ENCODE measurements at places on chromosomes 2 and 18.

DNA sequence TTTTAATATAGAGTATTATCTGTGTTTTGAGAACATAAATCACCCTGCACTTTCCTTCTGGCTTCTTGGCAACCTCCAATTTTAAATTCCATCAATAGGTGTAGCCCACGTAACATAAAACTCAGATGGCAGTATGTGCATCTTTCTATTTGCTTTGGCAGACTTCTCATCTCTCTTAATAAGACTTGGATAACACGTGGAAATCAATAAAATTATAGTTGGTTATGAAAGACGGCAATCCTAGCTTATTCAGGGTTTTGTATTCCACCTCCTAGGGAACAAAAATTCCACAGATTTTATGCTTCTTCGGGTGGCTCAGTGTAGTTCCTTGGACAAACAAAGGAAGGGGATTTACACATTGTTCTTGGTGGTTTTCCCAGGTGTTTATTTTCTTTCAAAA is 299.3 kb downstream of the RND3 start:
- DNase-seq, result no peak

DNA sequence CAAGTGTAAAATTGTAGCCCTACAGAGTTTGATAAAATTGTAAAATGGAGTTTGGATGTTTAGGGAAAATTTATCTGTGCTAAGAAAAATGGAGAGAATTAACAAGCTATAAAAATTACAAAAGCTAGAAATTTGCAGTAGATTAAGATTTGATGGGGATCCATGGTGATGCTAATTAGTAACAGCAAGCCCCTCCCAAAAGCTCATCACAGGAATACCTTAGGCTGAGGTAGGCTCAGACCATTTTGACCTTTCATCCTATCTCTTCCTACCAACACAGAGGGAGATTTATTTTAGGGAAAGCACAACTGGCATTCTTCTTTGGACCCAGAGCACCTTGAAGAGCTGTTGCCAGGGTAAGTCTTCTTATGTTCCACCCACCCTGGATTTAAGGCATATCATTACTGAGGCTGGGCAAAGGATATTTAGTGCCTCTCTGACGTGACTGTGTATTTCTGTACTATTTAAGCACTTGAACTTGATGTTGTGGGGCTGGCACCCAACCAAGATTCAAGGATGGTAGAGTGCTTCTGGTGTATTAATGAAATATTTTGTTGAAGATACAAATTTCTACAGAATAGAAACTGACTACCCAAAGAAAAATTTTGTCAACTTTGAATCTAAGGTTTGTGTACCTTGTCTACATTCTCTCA is 70.8 kb upstream of the SLC39A10 start:
- no peak for DNase-seq

GRCh38 chr18:58547864-58548263 is 81.0 kb downstream of the ALPK2 start:
- DNase-seq, result no peak

DNA sequence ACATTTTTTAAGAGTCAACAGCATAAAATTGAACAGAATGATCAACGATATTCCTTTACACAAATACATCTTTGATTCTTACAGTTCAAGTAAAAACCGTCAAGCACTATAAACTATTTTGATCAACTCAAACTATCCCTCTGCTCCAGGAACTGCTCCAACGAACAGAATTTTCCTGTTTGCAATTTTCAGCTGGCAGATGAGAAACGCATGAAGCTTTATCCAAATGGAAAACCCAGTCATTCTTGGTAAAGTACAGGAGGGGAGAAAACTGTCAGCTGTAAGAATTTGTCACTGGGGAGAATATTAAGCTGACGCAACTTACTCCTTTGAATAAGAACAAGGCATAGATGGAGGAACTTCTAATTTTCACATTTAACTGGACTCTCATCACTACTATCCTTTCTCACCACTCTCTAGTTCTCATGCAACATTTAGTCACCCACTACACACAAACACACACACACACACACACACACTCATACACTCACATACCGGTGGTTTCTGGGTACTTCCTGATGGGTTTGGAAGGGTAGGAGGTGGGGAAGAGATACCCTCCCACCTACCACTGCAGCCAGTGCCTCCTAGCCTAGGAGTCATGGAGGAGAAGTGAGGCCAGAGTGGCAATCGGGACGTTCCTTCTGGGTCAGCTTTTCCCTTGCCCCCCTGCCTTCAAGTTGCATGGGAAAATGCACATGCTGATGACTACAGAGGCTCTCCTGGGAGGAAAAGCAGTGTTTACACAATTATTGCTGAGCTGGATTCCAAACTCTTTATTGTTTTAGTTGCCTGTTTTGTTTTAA is 54.0 kb upstream of the SPATS2L start:
- DNase-seq, result no peak

DNA sequence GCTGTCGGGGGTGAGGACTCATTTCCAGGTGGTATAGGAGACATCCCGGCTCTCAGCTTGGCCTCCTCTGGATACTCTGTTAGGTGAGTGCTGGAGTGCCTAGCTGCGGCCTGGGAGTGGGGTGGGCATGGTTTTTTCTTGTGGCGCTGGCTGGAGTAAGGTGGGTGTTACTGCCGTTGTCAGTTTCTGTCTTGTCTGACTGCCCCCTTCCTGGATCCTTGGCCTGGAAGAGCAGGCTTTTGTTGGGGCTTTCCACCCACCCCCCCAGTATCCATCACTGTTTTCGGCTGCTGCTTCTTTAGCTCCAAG is 69.2 kb downstream of the DGKD start:
- no peak for DNase-seq

- DNase-seq, result no peak
These were observed 156.0 kb downstream of the SLC4A3 start for GRCh38 chr2:219783359-219783975.

- DNase-seq, result no peak
These were observed 93.8 kb downstream of the PRKCE start for GRCh38 chr2:45745231-45745630.

DNA sequence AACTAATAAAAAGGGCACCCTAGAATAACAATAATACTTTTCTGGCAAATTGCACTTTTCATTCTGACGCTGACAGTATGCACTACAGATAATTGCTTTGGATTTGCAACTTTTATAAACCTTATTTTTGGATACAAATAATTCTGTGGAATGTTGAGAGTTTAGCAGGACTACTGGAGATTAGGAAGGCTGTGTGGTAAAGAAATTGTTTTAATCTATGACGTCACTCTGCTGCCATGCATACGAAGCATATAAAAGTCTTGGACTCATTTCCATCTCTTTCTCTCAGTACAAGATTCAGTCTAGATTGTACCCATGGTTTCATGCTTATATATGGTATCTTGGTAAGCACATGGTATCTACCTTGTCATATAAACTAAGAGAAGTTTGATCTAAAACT is 28.1 kb upstream of the ZCCHC2 start:
- DNase-seq, result no peak

DNA sequence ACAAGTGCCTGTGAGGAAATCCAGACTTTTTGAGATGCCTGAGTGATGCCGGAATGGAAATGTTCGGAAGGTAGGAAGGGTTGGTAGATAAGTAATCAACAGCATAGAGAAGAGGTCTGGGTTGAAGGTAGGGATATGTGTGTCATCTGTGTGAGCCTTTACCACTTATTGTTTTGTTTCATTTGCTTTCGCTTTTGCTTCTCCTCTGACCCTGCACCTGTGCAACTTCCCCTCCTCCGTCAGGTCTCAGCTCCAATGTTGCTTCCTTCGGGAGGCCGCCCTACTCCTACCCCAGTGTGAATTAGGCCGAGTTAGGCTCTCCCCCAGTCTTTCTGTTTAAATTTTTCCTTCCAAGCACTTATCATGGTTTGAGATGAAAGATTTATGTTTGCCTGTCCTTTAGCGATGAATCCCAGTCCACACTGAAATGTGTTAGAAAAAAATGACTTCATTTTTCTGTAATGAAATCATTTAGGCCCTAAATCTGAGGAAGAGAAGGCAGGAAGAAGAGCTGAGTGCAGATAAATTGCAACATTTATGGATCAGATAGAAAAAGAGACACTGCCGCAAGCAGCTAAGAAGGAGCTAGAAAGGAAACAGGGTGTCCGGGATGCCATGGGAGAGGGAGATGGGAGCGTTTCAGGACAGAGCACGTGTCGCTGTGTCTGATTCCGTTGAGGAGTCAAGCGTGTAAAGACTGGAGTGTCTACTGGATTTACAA is 139.6 kb upstream of the PELI1 start:
- DNase-seq, result no peak

- DNase-seq, result no peak
These were observed 3.3 kb upstream of the ORC2 start for GRCh38 chr2:200966770-200967169.

- no peak for DNase-seq
These were observed 363.6 kb downstream of the CTNNA2 start for GRCh38 chr2:79876430-79876829.

- no peak for DNase-seq
These were observed 40.2 kb downstream of the CERKL start for GRCh38 chr2:181616715-181617114.

DNA sequence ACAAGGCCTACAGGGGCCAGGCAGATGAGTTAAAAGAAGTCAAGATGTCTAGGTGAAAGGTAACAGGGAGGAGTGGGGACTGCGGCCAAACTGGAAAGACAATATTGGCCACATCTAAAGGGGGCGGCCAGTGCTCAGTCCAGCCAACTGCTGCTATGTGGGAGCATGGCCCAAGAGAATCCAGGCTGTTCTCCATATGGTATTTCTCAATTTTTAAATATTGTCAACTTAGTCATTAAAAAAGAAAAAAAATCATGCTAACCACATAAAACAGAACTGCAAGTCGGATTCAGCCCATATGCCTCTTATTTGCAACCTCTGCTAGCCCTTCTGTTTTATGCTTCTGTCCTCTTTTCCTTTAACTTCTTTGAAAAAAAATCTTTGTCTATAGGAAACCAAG is 14.8 kb downstream of the TRABD2A start:
- DNase-seq, result no peak

DNA sequence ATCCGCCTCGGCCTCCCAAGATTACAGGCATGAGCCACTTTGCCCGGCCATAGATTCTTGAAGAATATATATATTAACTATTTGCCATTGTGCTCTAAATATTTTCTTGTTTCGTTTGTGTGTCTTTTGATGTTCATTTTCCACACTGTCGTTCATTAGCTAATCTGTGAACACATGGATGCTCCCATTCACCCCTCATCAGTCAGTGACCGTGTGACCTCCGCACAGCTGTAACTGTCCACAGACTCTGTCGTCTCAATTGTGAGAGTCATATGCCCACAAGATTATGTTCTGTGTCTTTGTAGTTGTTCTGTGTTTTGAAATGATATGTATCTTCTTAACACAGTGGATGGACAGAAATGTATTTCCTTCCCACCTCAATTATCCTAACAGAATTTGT is 29.6 kb downstream of the RAMP1 start:
- no peak for DNase-seq

- no peak for DNase-seq
These were observed 250.8 kb upstream of the OSR1 start for GRCh38 chr2:19609266-19609665.

GRCh38 chr2:189522435-189523151 is 58.0 kb downstream of the SLC40A1 start:
- DNase-seq, result no peak

GRCh38 chr18:23177433-23178072 is 42.3 kb downstream of the CABLES1 start:
- DNase-seq, result no peak

- DNase-seq, result no peak
These were observed 132.6 kb downstream of the NFATC1 start for GRCh38 chr18:79528316-79528695.
